ENCODE measurements at places on chromosomes 13 and 19.

- no peak for DNase-seq
These were observed 31.6 kb downstream of the MTRF1 start for GRCh38 chr13:41231786-41232185.

DNA sequence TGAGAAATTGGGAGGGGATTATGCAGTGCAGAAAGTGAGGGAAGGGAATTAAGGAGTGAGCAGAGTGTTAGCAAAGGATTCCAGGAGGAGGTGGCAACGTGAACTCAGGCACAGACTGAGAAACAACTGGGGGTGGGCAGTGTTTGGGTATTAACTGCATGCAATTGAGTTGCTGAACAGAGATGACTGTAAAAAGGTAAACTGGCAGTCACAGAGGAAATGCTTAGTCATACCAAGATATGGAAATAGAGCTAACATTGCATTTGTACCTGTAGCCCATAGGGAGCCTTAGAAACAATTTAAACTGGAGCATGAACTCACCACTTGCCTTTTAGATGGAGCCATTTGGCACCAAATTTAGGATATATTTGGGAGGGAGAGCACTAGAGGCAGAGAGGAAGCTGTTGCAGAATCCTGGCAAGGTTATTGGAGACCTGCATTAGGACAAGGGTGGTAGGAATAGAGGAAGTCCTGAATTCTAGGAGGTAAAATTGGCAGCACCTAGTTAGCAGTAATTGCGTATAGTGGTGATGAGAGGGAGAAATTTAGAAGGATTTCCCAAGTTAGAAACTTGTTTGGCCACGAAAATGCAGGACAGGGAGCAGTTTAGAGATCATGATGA, 100.6 kb upstream of the FRY start:
- DNase-seq = no peak

- DNase-seq = peak; percentile 67
These were observed 2.3 kb downstream of the MIDN start for GRCh38 chr19:1250437-1251260.

GRCh38 chr19:2867025-2867991, at the start of gene ZNF556:
Gene ZNF556, plus strand, starts transcription at chr19:2867335. Its CDS starts 87 bp downstream, at chr19:2867422.
- DNase-seq = no peak

GRCh38 chr19:35879770-35880317, 11.5 kb downstream of the APLP1 start:
- peak; percentile 73 for DNase-seq

- no peak for DNase-seq
These were observed 9.4 kb upstream of the SLC7A9 start for GRCh38 chr19:32878988-32879387.

DNA sequence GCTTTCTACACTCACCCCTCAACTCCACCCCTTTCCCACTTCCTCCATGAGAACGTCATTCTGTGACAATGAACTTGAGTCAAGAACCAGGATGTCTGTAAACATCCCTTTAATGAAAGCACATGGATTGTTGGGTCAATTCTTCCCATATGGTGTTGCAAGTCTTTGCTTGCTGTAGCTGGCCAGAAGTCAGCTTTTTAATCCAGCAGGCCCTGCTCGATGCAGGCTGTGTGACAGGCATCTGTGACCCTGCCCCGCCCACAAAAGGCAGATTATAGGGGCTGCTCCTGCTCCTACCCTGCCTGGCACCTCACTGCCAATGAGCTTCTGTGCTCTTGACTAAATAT, 78.0 kb downstream of the STARD13 start:
- no peak for DNase-seq

DNA sequence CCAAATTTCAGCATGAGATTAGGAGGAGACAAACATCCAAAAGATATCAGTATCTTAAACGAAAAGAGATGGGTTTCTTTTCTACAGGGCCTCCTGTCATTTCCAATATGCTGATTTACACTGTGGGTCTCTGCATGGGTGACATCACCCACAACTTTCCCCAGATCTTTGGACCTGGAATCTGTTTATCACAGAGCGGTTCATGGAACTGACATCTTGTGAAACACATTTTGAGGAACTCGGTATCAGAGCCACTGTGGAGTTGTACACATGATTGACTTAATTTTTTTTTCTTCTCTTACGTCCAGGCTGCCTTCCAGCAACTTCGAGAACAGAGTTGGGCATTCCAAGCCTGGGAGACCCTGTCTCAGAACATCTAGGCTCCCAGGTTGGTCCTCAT, 80.2 kb upstream of the SERP2 start:
- DNase-seq = no peak

DNA sequence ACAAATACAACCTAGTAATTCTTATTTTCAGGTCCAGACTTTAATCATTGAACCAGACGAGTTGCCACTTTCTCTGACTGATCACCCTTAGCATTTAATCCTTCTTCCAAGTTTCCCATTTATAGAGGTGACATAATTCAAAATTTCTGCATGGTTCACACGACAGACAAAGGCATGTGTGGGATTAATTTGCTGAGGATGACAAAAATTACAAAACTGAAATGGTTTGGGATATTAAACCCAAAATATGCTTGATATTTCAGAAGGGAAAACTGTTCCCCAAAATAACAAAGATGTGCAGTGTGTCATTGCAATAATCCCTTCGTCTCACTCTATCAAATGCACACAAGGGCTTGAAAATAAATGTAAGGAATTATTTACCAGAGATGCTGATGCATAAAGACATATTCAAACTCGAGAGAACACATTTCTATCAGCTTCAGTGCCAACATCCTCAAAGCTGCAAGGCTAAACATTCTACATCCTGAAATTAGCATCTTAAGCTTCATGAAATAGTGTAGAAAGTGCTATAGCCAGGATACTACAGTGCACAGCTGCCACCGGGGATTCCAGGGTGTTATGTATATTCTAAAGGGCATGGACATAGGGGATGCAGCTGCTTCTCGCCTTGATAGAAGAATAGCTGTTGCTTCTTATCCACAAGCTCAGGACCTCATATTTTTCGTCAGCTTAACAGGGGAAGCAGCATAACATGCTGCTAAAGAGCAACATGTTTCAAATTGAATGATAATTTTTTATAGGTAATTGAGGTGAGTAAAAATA, 198.7 kb upstream of the SLITRK1 start:
- no peak for DNase-seq

DNA sequence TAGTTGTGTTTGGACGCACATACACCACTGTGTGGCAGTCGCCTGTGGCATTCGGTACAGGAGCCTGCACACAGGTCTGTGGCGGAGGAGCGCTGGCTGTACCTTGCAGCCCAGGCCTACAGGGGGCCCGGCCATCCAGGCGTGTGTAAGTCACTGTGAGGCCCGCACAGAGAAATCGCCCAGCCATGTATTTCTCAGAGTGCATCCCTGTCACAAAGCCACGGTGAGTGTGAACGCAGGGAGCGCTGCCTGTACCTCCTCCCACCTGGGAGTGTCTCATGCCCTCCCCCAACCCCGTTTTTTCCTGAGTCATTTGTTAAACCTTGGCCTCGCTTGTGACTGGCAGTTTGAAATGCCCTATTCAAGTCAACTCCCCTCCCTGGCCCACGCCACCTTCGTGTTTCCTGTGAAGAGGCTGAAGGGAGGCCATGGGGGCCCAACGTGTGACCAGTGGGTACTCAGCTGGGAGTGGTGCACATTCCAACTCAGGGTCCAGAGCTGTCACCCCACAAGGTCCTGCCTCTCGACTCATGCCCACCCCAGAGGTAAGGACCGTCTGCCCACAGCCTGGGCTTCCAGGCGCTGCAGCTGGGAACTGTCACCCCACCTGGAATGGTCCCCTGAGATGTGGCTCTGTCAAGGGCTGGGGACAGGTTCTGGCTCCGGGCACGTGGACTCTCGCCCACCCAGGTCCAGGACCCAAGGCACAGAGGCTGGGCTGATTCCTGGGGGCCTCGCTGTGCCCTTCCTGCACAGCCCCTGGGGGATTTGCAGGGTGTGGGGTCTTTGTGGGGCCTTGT, 11.6 kb upstream of the RASA3 start:
- DNase-seq = peak; percentile 55

- no peak for DNase-seq
These were observed 24.1 kb upstream of the PSG7 start for GRCh38 chr19:42961119-42961518.

GRCh38 chr13:49567491-49567890, 17.9 kb downstream of the RCBTB1 start:
- DNase-seq = no peak

GRCh38 chr19:18157465-18158063, 4.6 kb downstream of the PIK3R2 start:
- no peak for DNase-seq
